ENCODE measurements at places on chromosomes 3 and 15.
A peak's percentile ranks its signal among the peaks of the same experiment; 100 is the strongest.

DNA sequence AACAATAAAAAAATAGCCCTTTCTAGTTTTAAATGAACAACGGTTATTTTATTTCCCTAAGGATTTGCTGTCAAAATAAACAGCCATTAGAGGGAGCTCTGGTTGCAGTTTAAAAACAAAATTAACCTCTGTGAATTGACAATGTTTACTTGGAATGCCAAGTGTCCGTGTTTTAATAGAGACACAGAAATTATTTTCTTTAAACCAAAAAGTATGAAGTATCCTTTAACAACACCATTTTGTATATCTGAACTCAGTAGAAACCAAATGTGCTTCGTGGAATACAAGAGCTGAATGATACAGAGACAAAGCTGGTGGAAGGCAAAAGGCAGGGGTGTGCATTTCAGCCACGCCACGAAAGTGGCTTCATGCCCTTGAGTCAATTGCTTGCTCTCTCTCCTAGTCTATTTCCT is 74.4 kb downstream of the MOBP start:
- DNase-seq, result no peak

GRCh38 chr3:50157827-50158529 is 2.9 kb downstream of the SEMA3F start:
- no peak for DNase-seq

DNA sequence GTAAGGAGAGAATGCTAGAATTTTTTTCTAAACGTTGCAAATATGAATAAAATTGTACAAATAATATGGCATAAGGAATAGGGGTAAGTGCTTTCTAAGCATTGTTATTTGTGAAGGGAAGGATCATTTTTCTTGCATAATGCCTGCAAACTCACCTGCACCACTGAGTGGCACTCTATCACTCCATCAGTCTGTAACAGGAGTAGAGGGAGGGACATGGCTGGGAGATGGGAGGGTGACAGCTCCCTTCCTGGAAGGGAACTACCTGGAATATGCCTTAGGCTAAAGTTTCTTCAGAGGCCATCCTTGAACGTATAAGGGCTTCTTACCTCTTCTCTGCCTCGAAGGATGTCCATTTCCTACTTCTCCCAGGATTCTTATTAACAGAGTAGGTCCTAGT is 3.0 kb downstream of the NAALADL2 start:
- no peak for DNase-seq

DNA sequence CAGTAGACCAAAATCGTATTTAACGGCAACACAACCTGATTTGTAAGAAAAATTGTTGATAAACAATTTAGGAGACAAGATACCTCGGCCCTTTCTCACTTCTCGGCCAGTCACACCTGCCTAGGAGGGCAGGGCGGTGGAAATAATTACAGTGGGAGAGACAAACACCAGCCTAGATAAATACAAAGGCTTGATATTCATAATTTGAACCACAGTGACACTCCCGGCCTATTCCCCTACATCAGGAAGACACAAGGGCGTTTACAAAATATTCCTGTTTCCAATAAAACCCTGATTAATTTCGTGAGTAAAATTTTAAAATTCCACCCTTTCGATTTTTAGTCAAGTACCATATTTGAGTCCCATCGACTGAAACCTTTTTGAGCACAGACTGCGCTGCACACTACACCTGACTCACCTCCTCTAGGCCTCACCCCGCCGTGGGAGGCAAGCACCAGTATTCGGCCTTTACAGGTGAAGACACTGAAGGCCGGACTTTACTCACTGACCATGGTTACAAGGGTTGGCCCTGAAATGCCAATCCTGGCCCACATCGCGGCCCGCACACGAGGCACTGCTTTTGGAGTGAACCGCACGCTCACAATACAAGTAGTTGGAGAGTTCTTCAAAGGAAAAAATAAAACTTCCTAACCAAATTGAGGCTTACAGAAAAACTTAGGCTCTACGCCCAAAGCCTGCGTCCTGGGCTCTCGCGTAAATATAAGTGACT is 794 bp downstream of the ARPP19 start:
- DNase-seq, result peak; percentile 24

- no peak for DNase-seq
These were observed 196.8 kb upstream of the MBNL1 start for GRCh38 chr3:152071924-152072323.

DNA sequence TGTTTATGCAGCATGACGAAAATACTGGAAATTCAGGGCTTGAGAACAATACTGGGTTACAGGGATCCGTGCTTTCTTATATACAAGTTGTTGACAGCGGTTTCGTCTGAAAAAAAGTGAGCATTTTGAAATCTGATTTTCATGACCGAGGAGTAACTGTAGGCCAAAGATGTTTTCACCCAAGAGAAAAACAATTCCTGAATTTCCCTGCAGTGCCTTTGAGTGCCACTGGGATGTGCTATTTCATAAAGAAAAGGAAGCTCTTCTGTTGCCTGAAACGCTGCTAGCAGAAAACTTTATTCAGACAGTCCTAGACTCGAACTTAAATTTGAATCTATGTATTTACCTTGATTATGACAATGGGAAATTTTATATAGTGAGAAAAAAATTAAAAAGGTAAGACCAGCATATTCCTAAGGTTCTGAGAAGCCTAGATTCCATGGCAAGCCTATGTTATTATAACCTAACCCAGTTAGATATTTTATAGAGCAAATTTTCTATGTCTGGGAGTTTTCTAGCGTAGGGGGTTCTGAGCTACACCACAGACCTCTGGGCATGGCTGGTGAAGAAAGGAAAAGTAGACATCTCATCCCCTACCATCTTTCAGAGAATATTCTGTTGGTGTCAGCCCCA is 30.2 kb downstream of the KCNAB1 start:
- DNase-seq, result no peak

GRCh38 chr3:42430781-42431532 is 20.5 kb upstream of the LYZL4 start:
- DNase-seq, result no peak

GRCh38 chr3:177714945-177715344 is 517.7 kb upstream of the TBL1XR1 start:
- DNase-seq, result no peak
